CD4-positive, alpha-beta T cell treated with Interleukin-15 for 1 hour (primary cell): ENCODE measurements at places on chromosomes 5 and 9.

DNA sequence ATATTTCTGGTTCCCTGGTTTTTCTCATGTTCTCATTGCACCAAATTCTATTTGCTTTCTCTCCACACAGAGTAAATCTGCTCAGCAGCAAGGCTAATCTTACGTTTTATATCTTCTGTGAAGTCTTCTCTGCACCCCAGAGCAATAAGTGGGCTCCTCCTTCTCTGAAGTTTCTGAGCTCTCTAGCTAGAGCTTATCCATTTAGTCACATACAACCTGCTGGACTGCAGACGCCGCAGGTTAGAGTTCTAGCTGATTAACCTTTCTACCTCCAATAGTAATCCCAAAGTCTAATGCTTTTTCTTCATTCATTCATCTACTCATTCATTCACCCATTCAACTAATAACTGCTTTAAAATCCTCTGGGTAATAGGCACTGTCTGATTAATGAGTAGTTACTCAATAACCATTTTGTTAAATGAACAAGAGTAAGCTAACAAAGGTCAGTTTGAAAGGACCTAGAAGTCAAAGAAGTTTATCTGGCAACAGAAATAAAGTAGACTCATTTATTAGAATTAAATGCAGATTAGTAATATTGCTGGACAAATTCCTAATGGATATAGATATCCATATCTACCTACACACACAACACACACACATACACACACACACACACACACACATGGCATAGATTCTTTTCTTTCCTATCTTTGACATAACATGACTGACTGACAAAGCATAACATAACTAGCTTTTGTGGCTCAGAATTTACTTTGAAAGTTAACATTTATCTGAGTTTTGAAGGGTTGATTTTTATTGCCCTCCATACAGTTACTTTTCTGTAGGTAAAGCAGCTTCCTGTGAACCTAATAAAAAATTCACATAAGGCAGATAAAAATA lies 984.6 kb upstream of the SEMA6A start:
- no peak for DNase-seq

- no peak for DNase-seq
Measured at GRCh38 chr5:67035098-67035740, 161.4 kb downstream of the CD180 start.

DNA sequence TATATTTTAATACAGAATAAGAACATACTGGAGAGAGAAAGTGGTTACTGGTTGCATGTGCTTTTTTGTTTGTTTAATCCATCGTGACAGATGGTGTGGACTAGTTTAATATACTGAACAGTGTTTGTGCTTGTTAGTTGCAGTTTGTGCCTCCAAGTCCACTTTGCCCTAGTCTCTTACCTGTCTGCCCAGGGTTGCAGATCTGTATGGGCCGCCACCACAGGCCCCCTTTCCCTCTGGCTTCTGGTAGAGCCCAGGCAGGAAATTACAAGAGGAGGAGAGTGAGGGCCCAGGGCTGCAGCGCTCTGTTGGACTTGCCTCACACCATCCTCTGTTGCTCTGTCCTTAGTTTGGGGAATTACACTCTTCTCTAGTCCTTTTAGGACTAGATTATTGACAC lies 166.4 kb downstream of the KDM4C start:
- no peak for DNase-seq

GRCh38 chr9:31185831-31186230 lies 1198.6 kb upstream of the ACO1 start:
- no peak for DNase-seq

DNA sequence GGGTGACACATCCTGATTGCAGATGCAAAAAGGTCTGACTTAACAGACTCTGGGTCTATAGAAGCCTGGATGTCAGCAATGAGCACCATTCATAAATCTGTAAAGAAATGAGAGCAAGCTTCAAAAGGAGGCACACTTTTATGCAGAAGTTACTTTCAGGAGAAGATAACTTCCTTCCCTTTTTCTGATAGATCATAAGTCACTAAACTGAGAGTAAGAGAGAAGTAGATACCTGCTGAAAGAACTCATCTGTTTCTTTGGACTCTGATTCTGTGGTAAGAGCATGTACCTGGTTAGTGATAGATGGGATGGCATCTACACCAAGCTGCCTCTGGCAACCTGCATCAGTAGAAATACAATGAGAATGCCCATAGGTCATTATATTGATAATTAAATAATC lies 525.6 kb downstream of the CETN3 start:
- no peak for DNase-seq

DNA sequence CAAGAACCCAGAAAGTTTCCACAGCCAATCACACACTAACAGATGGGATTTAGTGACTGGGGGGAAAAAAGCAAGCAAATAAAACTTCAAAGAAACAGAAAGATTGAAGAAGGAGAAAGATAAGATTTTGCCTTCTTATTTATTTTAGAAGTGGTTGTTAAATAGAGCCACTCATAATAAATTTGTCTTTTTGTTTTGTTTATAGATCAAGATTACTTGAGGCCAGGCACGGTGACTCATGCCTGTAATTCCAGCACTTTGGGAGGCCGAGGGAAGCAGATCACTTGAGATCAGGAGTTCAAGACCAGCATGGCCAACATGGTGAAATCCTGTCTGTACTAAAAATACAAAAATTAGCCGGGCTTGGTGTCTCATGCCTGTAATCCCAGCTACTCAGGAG lies 94.9 kb upstream of the RANBP3L start:
- DNase-seq: no peak
